ENCODE measurements at places on chromosomes 12 and 14. TPM values are rescaled to one million over a fixed set of nuclear protein-coding genes. Genes with fewer than 3 reads are reported as not detected.

The HSPB8 gene
- total RNA-seq: 14.8 TPM

The PLEKHD1 gene
- 0.66 TPM for total RNA-seq

The RHOJ gene
- 18.6 TPM for total RNA-seq

The REP15 gene
- total RNA-seq: 1.7 TPM

The NCAPD2 gene
- total RNA-seq: 30.0 TPM

The CLEC6A gene
- not detected for total RNA-seq

The RIPK3 gene
- 3.1 TPM for total RNA-seq

The TMEM52B gene
- 1.8 TPM for total RNA-seq

The PMCH gene
- not detected for total RNA-seq

The SDS gene
- 0.39 TPM for total RNA-seq

The GLIPR1L1 gene
- not detected for total RNA-seq

The IL26 gene
- not detected for total RNA-seq

The SYNDIG1L gene
- 4.6 TPM for total RNA-seq

The ERH gene
- 145 TPM for total RNA-seq

The TCL1B gene
- not detected for total RNA-seq

Data from spinal cord (tissue), 10 donors.